ENCODE measurements at places on chromosomes 7 and 10.

DNA sequence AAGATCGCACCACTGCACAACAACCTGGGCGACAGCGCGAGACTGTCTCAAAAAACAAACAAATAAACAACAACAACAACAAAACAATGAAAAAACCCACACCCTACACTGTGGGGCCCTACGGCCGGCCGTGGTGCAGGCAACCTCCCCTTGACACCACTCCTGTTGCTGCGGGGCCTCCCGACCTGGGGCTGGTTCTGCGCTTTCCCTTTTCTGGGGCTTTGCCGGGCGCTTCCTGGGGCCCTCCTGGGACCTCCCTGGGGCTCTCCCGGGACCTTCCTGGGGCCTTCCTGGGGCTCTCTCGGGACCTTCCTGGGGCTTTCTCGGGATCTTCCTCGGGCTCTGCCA lies 46.6 kb downstream of the INSIG1 start:
- no peak for DNase-seq

DNA sequence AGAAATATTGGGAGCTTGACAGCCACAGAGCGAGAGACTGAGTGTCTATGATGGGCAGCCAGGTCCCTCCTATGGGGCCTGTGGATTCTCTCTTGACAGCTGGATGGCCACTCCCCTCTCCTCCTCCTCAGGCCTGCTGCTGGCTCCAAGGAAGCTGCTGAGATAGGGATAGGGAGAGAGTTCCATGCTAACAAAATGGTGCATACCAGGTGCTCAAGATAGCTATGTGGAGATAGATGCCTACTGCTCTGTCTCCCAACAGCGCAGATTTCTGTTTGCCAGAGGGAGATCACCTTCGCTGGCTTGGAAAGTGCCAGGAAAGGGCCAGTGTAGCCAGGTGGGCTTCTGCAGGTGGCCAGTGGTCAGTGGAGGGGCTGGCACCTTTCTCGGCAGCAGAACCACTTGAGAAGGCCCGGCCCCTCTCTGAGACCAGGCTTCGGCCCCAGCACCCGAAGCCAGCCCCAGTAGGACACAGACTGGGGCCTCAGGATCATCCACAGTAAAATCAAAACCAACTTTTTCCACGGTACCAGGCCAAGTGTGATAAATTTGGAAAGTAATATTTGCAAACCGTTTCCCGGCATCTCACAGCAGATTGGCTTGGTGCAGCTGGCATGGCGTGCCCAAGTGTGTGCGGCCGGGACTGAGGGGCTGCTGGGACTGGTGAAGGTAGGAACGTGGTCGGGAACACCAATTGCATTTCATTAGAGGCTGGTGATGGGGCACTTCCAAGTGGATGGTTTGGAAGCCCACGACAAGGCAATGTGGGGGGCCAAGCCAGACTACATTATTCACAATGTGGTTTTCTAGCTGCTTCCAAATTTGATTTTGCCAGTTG lies 139.6 kb downstream of the PTPN20 start:
- no peak for DNase-seq

DNA sequence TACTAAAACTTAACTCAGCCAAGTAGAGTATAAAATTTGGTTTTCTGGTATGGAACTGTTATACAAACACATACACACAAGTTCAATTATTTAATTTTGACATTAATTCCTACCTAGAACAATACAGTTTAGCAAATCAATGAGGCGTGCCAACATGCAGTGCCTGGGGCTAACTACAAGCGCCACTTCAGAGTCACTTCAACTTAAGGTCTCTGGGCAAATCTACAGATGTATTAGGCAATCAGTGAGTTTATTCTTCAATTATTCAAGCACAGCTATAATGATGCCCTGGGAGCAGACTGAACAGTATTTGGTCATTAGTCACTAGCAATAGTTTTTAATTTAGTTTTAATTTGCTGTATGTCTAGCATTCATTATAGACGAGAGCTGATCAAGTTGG lies 51.6 kb downstream of the HIBADH start:
- DNase-seq = no peak

GRCh38 chr7:2971914-2972834 lies 71.5 kb downstream of the CARD11 start:
- no peak for DNase-seq

DNA sequence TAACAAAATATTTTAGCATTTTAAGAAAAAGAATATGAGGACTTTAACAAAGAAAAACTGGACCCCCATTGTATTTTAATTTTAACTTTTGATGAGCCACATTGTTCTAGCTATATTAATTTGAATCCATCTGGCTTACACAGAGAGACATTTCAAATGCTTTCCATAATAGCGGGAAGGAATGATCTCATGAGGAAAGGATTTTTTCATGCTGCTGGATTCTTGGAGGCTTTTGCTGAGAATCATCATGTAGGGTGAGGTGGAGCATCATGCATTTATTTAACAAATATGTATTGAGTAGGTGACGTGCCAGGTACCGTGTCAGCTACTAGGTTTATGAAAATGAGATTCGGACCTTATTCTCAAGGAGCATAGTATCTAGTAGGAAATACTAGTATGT lies 1006.3 kb downstream of the SORCS1 start:
- no peak for DNase-seq

GRCh38 chr7:20557116-20557515 lies 58.4 kb upstream of the ABCB5 start:
- no peak for DNase-seq

DNA sequence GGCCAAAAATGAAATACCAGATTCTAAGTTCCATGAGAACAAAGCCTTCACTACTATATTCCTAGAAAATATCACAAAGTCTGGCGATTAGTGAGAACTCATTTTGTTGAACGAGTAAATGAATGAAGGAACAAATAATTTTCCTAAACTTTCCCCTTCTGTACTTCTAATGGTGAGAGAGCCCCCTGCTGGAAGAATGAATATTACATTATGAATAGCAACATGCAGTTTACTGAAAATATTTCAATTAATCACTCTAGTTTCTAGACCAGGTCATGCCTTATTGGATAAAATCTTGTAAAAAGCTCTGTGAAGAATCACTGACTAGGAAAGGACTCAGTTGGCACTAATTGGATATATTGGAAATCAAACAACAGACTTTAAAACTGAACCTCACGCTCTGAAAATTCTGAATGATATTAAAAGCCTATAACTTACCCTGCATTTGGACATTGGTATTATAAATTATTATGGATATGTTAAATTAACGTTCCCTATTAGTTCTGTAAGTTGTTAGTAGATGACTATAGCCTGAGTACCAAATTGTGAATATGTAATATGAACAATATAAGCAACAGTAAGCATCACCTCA lies 32.4 kb upstream of the MTPN start:
- no peak for DNase-seq

- DNase-seq = no peak
Measured at GRCh38 chr10:51694086-51694768, 5.2 kb downstream of the CSTF2T start.

- DNase-seq = no peak
Measured at GRCh38 chr7:66629222-66630062, 761 bp downstream of the KCTD7 start.

DNA sequence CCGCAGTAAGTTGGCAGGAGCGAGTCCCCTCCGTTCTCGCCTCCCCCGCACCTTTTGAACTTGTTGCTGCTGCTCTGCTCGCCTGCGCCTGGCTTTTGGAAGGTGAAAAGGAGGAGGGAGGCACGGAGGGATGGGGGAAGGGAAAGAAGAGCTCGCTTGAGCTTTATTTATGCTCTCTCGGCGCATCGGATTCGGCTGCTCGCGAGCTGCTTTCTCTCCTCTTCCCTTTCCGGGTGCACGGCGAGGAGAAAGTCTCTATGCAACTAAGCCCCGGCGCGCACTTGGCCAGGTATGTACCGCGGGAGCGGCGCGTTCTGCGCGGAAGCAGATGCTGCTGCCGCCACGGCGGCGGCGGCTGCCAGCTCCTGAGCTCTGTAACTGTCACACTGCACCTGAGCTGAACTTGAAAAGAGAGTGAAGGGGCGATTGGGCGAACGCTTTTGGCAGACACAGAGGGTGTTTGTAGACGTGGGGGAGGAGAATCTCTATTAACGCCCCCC lies 551 bp downstream of the KCND2 start:
- peak; percentile 65 for DNase-seq

- no peak for DNase-seq
Measured at GRCh38 chr7:106065575-106066500, 46.3 kb downstream of the SYPL1 start.

GRCh38 chr10:87618566-87619423 lies 40.9 kb upstream of the PAPSS2 start:
- DNase-seq = no peak

DNA sequence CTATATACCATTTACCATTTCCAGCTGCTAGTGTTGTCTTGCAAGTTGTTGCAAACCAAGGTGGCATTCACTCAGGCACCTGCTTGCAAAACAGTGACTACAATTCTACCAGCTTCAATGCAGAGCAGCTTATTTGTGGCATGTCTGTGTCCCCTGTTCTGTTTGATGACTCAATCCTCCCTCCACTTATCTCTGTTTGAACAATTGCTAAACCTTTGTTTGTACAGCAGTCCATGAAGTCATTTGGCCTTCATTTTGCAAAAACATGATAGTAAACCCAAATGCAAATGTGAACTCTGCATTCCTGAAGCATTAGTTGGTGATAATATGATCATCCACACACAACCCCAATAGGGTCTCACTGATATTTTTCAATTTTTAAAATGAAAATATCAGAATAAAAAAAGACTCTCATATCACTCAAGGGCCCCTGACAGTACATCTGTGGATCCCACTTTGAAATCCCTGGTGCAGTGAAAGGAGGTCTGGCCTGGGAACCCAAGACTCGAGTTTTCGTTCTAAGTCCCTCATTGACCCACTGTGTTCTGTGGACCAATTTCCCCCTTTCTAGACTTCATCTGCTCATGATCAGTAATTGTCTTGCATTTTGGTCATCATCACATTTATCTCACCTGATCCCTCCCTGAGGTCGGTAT lies 425.4 kb downstream of the RPS24 start:
- no peak for DNase-seq

DNA sequence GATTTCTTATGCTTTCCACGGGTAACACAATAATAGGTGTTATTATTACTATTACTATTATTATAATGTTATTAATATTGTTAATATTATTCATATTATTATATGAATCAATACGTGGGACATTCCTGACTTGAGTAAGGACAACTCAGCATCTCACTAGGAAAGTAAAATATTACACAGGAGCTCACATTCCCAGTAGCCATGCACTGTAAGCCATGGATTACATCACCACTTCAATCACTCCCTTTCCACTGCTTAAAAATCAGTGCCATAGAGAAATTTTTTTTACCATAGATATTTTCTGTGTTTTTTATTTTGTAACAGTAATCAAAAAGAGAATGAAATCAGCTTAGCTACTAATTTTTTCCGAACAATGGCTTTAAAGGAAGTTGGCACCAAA lies 68.5 kb upstream of the DGKI start:
- no peak for DNase-seq

DNA sequence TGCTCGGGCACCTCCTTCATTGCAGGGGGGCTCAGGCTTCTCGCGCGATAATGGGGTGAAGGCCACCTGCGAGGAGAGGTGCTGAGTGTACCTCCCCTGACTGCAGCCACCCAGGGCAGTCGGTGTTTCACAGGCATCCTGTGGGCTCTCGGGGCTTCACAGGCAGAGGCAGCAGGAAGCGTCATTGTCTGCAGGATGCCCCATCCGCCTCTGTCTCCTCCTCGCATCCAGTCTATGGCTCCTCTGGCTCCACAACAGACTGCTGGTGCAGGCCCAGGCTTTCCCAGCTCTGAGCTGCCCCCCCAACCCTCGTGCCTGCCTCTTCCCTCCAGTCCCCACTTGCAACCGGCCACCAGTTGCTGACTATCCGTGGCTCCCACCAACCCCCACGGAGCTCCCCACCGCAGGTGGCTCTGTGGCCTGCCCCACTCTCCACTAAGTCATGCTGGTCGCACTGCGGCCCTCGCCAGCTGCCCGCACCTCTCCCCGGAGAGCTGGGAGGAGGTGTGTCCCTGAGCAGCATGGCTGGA lies 36.5 kb downstream of the CAMK2B start:
- DNase-seq = peak; percentile 14

DNA sequence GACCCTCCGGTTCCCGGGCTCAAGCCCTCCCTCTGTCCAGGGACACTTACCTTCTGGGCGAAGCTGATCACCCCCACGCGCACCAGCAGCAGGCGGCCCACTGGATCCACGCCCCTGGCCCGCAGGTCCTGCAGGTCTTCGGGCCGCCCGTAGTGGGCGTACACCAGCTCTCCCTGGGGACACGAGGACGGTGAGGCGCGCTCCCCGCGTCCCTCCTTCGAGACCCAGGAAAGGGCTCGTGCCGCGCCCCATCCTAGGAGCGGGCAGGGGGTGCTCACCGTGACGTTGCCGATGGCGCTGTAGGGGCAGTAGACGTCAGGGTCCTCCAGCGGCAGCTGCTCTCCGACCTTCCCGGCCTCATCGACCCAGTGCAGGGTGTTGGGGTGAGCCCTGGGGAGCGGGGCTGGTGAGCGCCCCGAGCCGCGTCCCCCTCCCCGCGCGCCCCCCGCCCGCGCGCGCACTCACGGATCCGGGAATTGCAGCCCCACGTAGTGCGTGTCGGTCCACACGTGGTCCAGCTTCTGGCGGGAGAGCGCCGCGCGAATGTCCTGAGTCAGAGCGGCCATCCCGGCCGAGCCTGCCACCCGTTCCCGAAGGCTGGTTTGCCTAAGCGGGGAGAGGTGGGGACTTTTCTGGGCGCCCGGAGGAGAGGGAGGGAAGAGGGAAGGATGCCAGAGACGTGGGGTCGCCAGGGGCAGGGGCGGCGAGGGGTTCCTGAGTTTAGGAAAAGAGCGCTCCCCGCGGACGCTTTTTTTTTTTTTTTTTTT lies 8.2 kb downstream of the TFR2 start:
- no peak for DNase-seq

GRCh38 chr10:24215196-24215595 lies 6.3 kb downstream of the KIAA1217 start:
- DNase-seq = no peak

DNA sequence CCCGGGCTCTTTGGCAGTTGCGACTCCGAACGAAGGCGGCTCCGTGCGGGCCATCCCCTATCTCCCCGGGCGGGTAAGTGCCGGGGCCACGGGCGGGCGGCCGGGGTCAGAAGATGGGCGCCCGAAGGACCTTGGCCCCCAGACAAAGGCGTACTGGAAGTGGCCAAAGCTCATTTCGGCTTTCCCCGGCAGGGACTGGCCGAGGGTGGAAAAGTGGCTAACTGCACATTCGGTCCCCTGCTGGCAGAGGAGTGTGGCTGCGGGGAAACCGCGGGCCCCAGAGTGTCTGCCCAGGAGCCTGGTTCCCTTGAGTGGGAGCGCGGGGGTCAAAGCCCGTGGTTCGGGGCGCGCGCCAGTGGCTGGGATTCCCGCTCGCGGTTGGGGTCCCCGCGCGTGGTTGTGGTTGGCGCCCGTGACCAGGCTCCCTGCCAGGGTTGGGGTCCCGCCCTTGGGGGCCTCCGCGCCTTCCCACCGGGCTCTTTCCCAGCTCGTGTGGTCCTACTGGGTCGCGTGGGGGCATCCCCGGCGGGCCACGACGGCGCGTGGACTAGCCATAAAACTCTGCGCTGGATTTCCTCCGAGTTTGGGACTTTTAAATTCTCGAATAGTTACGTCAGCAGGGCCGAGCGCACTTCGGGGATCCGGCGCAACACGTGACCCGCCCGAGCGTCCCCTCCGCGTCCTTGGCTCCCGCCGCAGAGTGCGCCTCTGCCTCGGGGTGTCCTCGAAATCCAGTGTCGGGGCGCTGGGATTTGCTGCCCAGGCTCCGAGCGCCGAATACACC lies 124.4 kb downstream of the TACC2 start:
- peak; percentile 77 for DNase-seq
